ENCODE measurements at places on chromosomes 16 and 17. TPM values are rescaled to one million over a fixed set of nuclear protein-coding genes. Genes with fewer than 3 reads are reported as not detected.
A peak's percentile ranks its signal among the peaks of the same experiment; 100 is the strongest.

- no peak for DNase-seq
These were observed 75.9 kb downstream of the GOSR1 start for GRCh38 chr17:30552994-30553566.

DNA sequence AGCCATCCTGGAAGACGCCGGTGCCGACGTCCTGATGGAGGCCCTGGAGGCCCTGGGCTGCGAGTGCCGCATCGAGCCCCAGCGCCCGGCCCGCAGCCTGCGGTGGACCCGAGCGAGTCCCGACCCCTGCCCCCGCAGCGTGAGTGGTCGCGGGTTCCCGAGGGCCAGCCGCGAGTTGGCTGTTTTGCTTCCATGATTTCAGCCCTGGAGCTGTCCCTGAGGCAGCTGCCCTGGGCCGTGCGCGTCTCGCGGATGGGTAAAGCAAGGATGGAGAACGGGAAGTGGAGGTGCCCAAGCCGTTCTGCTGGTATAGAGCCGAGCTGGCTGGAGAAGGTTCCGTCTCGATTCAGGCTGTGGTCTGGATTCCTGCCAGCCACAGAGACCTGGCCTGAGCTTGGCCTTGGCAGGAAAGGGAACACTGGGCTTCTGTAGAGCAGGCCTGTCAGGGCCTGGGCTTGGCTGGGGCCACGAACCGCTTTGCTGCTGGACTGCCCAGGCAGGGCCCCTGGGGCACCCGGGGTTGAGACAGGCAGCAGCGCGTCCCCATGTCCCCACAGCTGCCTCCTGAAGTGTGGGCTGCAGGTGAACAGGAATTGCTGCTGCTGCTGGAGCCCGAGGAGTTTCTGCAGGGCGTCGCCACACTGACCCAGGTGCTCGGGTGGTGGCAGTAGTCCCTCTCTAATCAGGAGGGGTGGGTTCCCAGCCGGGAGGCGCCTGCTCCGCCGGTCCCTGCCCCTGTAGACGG, 941 bp upstream of the MRPS34 start:
- no peak for DNase-seq

- DNase-seq = no peak
These were observed 47.7 kb upstream of the XYLT1 start for GRCh38 chr16:17518441-17518840.

GRCh38 chr16:89828199-89828869, at the start of gene SPIRE2:
TSS of gene SPIRE2 (plus strand) at chr16:89828475. CDS start at chr16:89828551, 76 bp downstream.
- no peak for DNase-seq

GRCh38 chr17:50967795-50968194, 101.6 kb upstream of the TOB1 start:
- DNase-seq = no peak

DNA sequence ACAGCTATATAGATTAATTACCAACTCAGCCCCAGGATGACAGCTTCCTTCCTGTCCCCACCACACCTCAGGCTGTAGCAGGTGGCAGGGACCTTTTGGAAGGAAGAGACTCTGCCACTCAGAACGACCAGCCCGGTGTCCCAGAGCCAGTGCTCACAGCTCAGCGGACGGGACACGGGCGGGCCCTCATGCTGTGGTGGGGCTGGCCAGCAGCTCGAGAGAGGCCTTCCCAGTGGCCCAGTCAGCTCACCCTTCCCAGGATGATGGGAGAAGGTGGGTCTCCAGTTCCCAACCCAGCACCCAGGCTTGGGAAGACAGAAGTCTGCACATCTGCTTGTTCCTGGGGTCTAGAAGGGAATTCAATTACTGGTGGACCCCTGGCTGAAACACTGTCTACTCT, 10.5 kb downstream of the NUDT16L1 start:
- DNase-seq = no peak

GRCh38 chr16:53147500-53148065, 92.8 kb downstream of the CHD9 start:
- no peak for DNase-seq

- DNase-seq = no peak
These were observed 1.7 kb downstream of the CORO1A start for GRCh38 chr16:30184891-30185682.

DNA sequence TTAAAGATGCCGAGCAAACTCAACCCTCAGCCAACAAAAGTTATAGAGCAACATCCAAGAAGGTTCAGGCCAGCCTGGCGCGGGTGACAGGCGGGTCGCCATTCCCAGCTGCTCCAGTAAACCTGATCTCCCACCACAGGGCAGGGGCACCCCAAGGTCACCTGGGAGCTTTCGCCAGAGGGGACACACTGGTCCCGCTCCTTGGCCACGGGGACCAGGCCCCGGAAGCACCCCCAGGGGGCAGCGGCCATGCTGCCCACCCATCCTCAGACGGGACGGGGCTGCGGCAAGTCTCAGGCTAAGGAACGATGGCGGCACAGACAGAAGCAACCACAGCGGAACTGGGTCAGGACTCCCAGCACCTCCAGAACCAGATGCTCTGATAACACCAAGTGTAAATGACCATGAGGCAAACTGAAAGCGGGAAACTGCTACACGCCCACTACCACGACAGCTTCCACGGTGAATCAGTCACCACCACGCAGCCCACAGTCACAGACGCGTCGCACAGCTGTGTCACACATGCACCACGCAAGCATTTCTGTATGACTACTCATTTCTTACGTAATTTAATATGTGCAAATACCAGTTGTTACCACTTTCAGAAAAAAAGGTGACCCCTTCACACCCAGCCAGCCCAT, 14.1 kb upstream of the CCDC154 start:
- DNase-seq = no peak

- no peak for DNase-seq
These were observed 3.4 kb upstream of the PITPNM3 start for GRCh38 chr17:6559753-6560215.

GRCh38 chr16:81251871-81252270, 13.4 kb downstream of the BCO1 start:
- no peak for DNase-seq

GRCh38 chr17:77274096-77274845, 133.5 kb downstream of the SEC14L1 start:
- no peak for DNase-seq

DNA sequence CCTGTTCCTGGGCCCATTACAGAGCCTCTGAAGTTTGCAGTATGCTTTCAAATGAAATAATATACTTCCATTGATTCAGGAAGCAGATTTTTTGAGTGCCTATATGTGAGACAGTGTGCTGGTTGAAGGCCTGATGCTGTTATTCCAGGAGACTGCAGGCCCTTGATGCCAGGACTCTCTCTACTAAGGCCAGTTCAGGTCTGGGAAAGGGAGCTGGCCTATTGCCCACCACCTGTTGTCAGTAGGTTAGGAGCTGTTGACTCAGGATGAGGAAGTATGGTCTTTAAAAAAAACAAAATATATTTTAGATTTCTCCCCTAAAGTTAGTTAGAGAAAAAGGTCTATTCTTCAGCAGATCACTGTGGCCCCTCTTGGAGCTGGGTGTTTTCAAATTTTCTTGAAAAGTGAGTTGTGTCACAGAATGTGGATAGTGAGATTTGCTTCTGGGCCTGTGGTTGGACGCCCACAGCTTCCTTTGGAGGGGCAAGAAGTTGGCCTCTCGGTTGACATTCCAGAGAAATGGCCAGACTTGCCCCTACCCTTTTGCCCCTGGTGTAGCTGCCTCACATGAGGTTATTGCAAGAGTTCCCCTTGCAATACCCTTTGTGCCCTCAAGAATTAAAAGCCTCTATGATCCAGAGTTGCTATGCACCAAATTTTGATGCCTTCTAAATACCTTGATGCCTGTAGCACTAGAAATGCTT, 7.9 kb downstream of the ESRP2 start:
- no peak for DNase-seq

GRCh38 chr17:7083592-7083991, 3.5 kb upstream of the CLEC10A start:
- DNase-seq = no peak

DNA sequence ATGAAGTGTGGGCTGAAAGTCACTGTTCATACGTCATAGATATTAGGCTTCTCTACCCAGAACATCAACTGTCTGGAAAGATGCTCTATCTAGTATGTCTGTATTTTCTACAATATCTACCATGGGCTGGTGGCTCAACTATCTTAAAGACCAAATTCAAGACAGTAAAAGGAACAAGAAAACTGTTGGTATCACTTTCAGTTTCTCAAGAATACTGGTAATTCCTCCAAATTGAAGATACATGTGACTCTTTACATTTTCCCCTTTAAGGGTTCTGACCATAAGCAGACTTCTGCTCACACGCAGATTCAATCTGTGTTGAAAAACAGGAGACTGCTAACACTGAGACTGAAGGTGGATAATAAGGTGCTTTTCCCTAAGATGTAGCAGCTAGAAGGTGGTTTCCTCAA, 24.2 kb downstream of the XPO6 start:
- no peak for DNase-seq

DNA sequence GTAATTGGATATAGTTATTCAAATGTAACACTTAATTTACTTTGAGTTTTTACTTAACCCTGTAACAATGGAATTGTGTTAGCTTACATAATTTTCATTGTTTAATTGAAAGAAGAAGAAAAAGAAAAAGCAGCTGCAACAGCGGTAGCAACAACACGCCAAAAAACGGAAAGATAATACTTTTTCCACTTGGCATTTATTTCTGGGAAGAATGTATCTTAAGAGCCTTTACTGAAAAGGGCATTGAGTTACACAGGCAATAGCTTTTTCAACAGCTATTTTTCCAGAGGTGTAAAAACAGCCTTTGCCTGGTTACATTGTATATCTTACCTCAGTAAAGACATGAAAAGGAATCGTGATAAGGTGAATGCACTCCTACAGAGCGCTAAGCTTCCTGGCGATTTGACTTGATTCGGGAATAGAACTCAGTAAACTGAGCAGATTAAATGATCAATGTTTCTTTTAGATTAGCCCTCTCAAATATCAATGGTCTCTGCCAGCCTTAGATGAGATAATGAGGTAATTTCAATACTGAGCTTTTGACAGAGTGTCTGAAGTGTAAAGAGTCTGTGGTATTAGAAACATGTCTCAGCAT, 311.3 kb downstream of the CDH13 start:
- DNase-seq = no peak

DNA sequence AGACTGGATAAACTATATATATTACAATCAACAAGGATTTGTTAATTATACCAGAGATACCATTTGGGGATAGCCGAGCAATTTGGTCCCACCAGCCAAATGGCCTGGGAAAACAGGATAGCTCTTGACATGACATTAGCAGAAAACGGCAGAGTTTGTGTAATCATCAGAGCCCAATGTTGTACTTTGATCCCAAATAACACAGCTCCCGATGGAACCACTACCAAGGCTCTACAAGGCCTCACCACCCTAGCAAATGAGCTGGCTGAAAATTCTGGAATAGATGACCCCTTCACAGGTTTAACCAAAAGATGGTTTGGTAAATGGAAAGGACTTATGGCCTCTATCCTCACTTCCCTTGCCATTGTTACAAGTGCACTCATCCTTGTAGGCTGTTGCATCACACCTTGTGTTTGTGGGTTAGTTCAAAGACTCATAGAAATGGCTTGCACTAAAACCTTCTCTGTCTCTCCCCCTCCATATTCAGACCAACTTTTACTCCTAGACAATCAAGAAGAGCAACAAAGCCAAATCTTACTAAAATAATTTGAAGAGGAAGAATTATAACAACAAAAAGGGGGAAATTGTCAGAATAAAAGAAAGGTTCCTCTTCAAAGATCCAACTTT, 9.5 kb downstream of the TXNL4B start:
- no peak for DNase-seq

- DNase-seq = no peak
These were observed 66.5 kb downstream of the ATP2C2 start for GRCh38 chr16:84434800-84435199.

DNA sequence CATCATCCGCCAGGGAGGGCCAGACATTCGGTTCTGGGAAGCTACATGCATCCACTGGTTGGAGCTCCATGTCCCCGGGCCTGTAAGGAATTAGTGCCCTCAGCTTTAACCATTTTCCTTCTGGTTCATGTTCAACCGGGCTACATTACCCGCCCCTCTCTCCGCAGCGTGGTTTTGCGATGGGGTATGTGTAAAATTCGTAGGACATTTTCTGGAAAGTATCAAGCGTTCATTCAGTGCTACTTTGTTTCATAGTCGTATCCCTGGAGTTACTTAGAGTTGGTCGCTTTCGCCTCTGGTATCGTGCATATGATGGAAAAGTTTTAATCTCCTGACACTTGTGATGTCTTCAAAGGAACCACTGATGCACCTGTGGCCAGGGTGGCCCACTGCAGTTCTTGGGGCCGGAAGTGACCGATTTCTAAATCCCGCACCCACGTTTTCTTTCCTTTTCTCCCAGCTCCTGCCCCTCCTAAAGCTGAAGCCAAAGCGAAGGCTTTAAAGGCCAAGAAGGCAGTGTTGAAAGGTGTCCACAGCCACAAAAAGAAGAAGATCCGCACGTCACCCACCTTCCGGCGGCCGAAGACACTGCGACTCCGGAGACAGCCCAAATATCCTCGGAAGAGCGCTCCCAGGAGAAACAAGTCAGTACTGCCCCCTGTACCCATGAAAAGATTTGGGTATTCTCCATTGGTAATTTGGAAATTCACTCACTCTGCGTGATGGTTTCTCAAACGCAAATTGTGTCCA, 637 bp downstream of the RPL23A start:
- DNase-seq = no peak

- DNase-seq = no peak
These were observed 32.7 kb downstream of the TRIM37 start for GRCh38 chr17:59073972-59074371.

DNA sequence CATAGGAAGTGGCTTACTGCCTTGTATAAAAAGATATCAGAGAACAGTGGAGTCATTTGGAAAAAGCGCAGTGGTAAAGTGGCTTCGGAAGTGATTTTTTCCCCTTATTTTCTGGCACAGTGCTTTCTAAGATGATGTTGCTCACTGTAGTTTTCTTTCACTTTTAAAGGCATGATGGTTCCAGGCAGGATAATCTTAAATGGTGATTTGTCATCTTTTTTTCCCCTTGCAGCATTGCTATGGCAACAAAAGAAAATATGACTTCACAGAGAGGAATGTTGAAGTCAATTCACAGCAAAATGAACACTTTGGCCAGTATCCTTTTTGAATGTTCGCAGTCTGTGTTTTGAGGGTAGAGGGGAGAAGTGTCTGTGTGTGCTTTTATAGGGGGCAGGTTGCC, 42.5 kb downstream of the GOSR1 start:
- no peak for DNase-seq

DNA sequence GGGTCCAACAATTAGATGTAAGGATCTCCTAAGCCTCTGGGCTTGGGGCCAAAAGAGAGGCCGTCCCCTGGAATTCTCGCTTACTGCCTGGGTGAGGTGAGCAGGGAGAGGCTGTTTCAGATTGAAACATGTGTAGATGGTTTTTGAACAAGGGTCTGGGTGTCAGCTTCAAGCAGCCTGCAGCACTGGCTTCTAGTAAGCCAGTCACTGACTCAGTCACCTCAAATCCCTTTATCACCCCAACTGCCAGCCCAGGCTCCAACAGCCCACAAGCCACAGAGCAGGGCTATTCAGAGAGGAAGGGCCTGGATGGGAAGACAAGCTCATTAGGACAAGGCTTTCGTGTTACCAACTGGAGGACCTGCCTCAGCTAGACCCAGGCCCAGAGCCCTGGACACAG, 180.2 kb downstream of the CCT6B start:
- DNase-seq = no peak

- peak; percentile 87 for DNase-seq
These were observed 6.0 kb downstream of the FHOD1 start for GRCh38 chr16:67241008-67241900.

CSH2 gene
- polyA plus RNA-seq = not detected

KRT39 gene
- polyA plus RNA-seq = 0.05 TPM

EFCAB13 gene
- 0.63 TPM for polyA plus RNA-seq

RSKR gene
- polyA plus RNA-seq = 6.6 TPM

DNAAF8 gene
- 0.33 TPM for polyA plus RNA-seq

TLE7 gene
- not detected for polyA plus RNA-seq

EVPLL gene
- 1.7 TPM for polyA plus RNA-seq

STXBP4 gene
- 3.0 TPM for polyA plus RNA-seq

ITGAL gene
- polyA plus RNA-seq = not detected

NATD1 gene
- polyA plus RNA-seq = 3.3 TPM

DPEP3 gene
- polyA plus RNA-seq = 0.04 TPM

CYGB gene
- polyA plus RNA-seq = 10.3 TPM

SLC16A6 gene
- 0.14 TPM for polyA plus RNA-seq

Data from keratinocyte (primary cell).